ENCODE measurements at places on chromosomes 1 and 21.

- no peak for DNase-seq
These were observed 1.7 kb downstream of the BEST4 start for GRCh38 chr1:44786138-44786840.

DNA sequence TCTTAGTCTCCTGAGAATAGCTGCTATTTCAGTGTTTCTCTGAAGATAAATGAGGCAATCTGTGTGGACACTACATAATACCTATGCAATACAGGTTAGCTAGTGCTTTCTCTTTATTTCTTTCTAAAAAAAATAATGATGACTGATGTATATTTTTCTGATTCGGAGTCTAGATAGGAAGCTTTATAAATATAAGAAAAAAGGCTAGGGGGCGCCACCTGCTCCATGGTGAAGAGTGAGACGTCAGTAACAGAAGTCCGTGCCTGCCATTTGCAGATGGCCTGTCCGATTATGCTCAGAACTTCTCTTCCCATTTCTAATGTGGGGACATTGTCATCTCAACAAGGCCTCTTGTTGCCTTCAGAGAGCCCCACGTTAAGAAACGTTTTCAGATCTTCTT, 26.4 kb downstream of the QSOX1 start:
- DNase-seq, result no peak

DNA sequence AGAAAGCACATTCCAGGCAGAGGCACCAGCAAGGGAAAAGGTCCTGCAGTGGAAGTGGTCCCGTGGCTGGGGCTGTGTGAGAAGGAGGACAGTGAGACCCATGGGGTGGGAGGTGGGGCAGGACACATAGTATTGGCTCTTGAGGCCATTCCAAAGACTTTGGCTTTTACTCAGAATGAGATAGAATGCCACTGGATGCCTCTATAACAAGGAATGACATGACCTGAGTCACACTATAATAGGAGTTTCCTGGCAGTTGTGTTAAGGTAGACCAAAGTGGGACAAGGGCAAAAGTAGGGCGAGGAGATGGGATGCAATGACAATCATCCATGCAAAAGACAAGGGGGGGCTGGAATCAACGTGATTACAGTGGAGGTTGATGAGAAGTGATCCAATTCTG, 24.7 kb upstream of the LAMC2 start:
- DNase-seq, result no peak

DNA sequence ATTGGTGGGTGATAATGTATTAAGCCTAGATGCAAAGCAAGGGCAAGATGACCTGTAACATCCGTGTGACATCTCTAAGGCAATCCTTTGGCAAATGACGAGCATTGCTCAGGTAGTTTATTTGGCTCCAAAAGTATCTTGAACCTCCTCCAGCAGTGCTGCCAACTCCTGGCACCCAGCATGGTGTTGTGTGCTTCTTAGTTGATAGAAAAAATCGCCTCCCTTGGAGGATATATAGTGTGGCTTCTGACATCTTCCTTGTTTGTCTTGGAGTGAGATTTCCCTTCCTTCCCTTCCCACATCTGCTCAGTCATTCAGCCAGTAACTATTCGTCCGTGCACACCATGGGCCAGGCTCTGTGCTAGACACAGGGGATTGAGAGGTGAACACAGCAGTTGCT, 121.8 kb downstream of the TOMM20 start:
- DNase-seq, result no peak

- no peak for DNase-seq
These were observed 47.2 kb downstream of the S1PR1 start for GRCh38 chr1:101284021-101284420.

DNA sequence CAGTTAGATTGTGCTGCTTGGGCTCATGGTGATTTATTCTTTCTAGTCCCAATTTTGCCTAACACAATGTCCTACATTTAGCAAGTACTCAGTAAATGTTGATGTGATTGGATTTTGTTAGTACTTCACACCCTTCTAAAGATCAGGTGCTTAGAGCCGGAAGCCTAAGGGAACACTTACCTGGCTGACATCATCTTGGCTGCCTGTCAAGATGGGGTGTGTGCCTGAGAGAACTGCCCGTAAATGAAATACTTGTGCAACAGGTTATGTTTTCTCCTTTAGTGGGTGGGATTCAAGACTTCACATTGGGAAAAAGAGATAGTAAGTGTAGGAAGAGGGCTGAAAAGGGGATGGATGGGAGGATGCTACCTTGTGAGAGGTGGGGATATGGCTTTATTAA, 75.5 kb upstream of the MACF1 start:
- DNase-seq, result no peak

- peak; percentile 95 for DNase-seq
These were observed 22.1 kb downstream of the OMA1 start for GRCh38 chr1:58524353-58524945.

DNA sequence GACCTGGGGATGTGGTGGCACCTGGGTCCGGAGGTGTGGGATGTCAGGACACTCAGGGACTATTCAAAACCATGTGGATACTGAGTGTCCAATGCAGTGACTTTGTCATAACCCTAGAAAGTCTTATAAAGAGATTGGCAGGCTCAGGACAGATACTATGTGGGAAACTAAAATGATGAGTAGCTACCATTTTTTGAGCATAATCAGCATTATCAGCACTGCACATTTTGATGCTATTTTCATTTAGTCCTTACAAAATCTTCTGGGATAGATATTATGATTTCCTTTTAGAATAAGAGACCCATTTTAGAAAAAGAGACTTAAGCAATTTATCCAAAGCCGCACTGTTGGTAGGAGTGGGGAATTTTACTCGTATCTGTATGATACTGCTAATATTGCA, 93.4 kb downstream of the DNM3 start:
- no peak for DNase-seq
